Esophagus mucosa (tissue), 1 donor: ENCODE measurements at places on chromosomes 3 and 15. TPM values are rescaled to one million over a fixed set of nuclear protein-coding genes. Genes with fewer than 3 reads are reported as not detected.

GLDN gene
- 0.56 TPM for total RNA-seq

GPR176 gene
- total RNA-seq, result 0.40 TPM

PTH1R gene
- total RNA-seq, result 0.28 TPM

RAB6B gene
- total RNA-seq, result 3.3 TPM

MAGEF1 gene
- 16.1 TPM for total RNA-seq

ZNF502 gene
- 1.7 TPM for total RNA-seq

IQCH gene
- 1.4 TPM for total RNA-seq

PLSCR5 gene
- total RNA-seq, result not detected

BOC gene
- 19.8 TPM for total RNA-seq

SMAD6 gene
- total RNA-seq, result 1.2 TPM

PLXNB1 gene
- 62.0 TPM for total RNA-seq
